Astrocyte of the hippocampus (primary cell): ENCODE measurements at places on chromosomes 12 and 14.

DNA sequence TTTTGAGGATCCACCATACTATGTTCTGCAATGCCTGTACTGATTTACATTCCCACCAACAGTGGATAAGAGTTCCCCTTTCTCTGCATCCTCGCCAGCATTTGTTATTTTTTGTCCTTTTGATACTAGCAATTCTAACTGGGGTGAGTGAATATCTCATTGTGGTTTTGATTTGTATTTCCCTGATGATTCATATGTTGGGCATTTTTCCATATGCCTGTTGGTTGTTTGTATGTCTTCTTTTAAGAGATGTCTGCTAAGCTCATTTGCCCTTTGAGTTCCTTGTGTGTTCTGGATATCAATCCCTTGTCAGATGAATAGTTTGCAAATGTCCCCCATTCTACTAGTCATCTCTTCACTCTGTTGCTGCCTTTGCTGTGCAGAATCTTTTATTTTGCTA lies 49.0 kb upstream of the MSRB3 start:
- DNase-seq, result peak; percentile 56

DNA sequence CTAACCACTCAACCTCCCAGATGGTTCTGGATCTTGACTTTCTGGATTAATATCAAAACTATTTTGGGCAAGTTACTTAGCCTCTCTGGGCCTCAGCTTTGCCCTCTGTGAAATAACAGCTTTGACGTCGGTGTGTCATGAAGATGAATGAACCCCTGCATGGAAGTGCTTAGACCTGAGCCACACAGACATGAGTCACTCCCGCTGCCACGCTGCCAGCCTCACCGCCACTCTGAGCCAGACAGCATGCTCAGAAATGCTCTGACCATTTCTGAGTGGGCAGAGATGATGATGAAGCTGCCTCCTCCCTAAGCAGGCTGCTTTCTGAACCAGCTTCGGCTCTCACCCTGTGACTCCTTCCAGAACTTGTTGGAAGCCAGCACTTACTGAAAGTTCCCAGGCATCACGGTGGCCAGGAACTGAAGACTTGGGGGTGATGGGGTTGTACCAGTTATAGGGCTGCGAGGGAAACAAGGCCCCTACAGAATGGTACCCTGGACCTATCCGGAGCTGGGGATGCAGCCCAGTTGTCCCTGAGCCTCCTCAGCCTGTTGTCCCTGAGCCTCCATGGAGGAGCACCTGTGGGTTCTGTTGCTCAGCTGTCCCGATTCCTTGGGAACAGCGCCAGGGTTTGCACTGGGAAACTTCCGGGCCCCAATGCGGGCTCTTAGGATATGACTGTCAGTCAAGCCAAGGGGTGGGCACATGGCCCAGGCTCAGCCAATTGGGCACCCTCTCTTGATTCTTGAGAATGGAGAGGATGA lies 2.0 kb upstream of the CCDC197 start:
- peak; percentile 89 for DNase-seq

- DNase-seq, result peak; percentile 57
These were observed 244.4 kb upstream of the GARIN2 start for GRCh38 chr14:66944872-66945271.

GRCh38 chr12:62922539-62922938 lies 12.4 kb downstream of the PPM1H start:
- DNase-seq, result no peak

GRCh38 chr12:108819920-108820706 lies 37.3 kb downstream of the SSH1 start:
- no peak for DNase-seq

- DNase-seq, result no peak
These were observed 105.2 kb downstream of the ZFC3H1 start for GRCh38 chr12:71558445-71558844.

DNA sequence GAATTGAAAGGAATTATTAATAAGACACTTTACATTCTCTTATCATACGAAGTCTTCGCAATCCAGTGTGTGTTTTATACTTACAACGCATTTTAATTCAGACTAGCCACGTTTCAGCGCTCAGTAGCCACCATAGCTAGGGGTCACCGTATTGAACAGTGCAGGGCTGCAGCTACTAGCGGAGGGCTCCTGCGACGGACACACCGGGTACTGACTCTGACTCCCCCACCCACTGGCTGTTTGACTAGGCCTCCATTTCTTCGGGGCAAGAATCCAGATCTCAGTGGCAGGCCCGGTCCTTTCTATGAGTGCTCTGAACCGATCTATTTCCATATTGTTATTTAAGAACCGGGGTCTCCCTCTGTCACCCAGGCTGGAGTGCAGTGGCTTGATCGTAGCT lies 1.5 kb upstream of the CDK2AP1 start:
- DNase-seq, result no peak

GRCh38 chr12:64688219-64688618 lies 71.0 kb downstream of the GNS start:
- no peak for DNase-seq

GRCh38 chr12:112107306-112108201 lies 1.0 kb downstream of the NAA25 start:
- DNase-seq, result peak; percentile 55

DNA sequence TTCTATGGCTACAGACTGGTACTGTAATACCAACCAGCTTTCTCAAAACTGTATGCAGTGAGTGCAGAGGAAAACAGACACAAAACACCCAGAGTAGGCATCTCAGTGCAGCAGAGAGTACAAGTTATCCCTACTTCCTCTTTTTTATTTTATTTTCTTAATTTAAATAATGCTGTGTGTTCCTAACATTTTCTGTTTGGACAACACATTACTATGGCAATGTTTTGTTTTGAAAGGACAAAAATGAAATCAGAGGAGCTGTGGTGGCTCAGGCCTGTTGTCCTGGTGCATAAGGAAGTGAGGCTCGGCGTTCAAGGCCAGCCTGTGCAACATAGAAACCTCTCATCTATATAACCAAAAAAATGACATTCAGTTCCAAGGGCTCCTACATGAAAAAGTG lies 33.7 kb upstream of the SELPLG start:
- DNase-seq, result no peak

DNA sequence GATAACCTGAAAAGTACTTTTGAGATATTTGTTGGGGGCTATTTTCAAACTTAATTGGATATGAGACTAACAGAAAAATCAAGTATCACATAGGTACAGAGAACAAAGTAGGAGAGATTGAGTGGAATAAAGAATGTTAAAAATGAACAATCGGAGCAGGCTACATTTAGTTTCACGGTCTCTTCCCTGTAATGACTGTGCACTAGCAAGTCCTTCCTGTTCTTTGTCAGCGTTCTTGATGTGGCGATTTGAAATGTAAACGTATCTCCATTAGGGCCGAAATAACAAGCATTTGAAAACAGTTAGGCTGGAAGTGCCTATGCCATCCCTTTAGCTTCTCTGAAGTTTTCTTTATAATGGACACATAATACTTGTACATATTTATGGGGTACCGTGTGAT lies 31.0 kb downstream of the SLC25A29 start:
- DNase-seq, result no peak

- DNase-seq, result no peak
These were observed 263.0 kb upstream of the G2E3 start for GRCh38 chr14:30295980-30296379.

- DNase-seq, result no peak
These were observed 479.4 kb downstream of the VRK1 start for GRCh38 chr14:97276573-97276972.

DNA sequence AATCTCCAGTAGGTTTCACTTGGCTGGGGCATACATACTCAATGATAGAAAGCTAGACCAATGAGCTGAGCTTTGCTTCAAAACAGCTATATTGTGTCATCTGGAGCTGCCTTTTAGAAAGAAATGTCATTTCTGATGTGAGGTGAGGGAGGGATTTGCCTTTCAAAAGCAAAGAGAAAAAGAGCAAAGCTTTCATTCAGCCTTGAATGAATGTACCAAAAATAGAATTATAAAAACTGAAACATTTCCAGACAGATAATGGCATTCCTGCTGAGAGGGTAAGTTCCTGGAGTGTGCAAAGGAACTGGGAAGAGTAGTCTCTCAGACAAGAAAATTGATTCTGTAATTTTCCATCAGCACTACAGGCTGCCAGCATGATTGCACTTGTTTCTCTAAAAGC lies 710.0 kb downstream of the LRFN5 start:
- DNase-seq, result no peak

- peak; percentile 88 for DNase-seq
These were observed at the start of gene VASH1 for GRCh38 chr14:76761136-76761959. TSS of gene VASH1 (plus strand) at chr14:76761468. CDS start at chr14:76762822, 1,354 bp downstream.

- DNase-seq, result peak; percentile 55
These were observed 3.3 kb downstream of the AKT1 start for GRCh38 chr14:104792101-104792884.

GRCh38 chr14:22579236-22579635 lies 9.8 kb downstream of the DAD1 start:
- no peak for DNase-seq

GRCh38 chr12:132715874-132716273 lies 5.2 kb downstream of the PGAM5 start:
- DNase-seq, result no peak

- DNase-seq, result no peak
These were observed 177.2 kb upstream of the NEDD1 start for GRCh38 chr12:96729886-96730285.

GRCh38 chr12:42482041-42482747 lies 107.4 kb downstream of the PRICKLE1 start:
- peak; percentile 56 for DNase-seq

DNA sequence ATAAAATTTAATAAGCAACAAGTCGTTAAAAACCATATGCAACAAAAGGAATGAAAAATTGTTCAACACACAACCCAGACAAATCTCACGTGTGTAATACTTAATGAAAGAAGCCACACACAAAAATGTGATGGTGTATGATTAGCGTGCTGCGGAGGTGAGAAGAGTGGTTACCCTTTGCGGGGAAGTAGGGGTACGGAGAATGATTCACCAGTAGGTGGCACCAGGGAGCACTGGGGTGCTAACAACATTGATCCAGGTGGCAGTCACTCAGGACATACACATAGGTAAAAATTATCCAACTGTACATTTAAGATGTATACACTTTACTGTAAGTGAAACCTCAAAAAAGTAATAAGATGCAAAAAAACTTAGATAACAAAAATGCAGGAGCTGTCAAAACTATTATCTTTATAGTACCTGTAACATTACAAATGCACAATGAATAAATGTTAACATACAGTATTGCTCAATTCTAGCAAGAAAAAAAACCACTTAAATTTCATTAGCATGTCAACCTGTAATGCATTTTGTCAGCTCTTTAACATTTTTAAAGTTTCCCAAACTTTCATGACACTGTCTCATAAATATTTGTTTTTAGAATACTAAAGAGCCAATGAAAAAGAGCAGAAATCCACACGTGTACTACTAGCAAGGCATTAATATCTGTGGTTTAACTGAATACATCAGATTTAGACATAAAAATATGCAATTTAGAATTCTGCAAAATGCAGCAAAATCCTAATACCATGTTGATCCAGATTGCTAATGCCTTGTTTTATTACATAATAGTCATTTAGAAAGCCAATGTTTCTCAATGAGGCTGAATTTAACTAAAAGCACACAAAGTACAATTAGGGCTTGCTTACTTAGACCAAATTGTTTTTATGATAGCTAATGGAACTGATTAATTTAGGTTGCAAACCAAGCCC lies 46.7 kb downstream of the TMCC3 start:
- DNase-seq, result no peak

- no peak for DNase-seq
These were observed 15.4 kb upstream of the YY1 start for GRCh38 chr14:100223332-100224201.

DNA sequence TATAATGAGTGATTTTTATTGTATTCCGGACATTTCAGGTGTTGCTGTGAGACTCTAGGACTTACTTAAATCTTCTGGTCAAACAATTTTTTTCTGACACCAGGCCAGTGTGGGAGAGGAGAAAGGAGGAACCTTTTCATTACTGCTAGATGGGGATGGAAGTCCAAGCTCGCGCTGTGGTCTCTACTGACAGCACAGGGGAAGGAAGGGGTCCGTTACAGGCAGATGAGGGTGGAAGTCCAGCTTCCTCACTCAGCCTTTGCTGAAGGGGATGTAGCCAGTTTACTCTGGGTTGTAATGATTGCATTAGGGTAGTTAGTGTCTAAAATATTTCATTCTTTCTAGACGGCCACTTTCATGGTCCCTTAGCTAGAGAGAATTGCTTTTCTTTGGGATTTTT lies 26.3 kb upstream of the ST8SIA1 start:
- no peak for DNase-seq

GRCh38 chr12:86727160-86727559 lies 471.0 kb upstream of the MGAT4C start:
- DNase-seq, result peak; percentile 17

DNA sequence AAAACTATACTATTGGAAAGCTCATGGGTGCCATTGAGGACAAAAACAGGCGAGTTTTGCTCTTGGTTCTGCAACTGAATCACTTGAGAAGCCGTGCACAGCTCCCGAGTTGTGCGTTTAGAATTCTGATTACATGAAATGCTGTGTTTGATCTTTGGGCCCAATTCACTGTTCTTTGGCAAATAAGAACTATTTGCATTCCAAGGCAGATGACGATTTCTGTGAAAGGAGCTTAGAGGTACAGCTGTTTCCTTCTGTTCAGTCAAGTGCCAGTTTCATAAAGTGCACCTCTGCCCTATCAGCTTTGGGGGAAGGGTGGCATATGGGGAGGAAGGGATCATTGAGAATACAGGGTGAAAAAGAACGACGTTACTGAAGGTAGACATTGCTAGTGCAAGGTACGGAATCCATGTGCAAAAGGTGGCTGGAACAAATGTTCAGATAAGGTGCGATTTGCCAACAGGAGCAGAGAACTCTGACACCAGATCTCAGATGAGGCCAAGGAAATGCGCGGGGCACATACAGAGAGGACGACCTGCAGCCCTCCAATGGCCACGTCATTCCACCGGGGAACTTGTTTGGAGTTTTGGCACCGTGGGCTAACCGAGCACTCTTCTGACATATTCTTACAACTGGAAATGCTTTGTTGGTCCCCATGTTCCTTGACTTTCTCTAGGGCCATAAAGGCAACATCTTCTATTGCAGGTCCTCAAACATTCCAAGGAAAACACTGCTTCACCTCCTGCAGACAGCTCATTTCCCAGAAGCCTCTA lies 30.1 kb downstream of the TCHP start:
- no peak for DNase-seq

- peak; percentile 85 for DNase-seq
These were observed 179.9 kb upstream of the PELI2 start for GRCh38 chr14:55938249-55938791.

DNA sequence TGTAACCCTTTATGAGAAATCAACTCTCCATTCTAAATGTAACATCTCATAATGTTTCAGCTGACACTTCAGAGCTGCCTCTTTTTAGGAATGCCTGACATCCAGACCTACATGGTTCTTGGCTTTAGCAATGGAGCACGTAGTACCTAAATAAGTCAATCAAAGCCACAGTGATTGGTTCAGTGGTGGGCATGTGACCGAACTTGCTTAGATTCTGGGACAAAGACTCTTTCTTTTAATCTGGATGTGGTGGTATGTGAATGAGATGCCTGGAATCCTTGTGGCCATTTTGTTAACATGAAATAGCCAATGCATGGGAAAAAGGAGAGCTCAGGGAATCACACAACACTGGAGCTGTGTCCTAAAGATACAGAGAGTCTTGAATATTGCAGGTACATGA lies 11.8 kb downstream of the GPR65 start:
- DNase-seq, result peak; percentile 20

GRCh38 chr12:80813820-80814219 lies 97.1 kb downstream of the MYF5 start:
- DNase-seq, result no peak
